Activated CD4-positive, alpha-beta T cell treated with anti-CD3 and anti-CD28 coated beads, Interleukin-2, amount 50 U/mL, for 1 hour (primary cell): ENCODE measurements at places on chromosomes 5 and 9.

DNA sequence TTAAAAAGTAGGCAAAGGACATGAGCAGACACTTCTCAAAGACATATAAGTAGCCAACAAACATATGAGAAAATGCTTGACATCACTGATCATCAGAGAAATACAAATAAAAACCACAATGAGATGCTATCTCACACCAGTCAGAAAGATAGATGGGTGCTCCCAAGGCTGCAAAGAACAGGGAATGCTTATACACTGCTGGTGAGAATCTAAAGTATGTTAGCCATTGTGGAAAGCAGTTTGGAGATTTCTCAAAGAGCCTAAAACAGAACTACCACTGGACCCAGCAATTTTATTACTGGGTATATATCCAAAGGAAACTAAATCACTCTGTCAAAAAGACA, 154.2 kb downstream of the NDUFS4 start:
- DNase-seq = no peak

GRCh38 chr9:81754245-81754644, 64.9 kb upstream of the TLE1 start:
- no peak for DNase-seq

DNA sequence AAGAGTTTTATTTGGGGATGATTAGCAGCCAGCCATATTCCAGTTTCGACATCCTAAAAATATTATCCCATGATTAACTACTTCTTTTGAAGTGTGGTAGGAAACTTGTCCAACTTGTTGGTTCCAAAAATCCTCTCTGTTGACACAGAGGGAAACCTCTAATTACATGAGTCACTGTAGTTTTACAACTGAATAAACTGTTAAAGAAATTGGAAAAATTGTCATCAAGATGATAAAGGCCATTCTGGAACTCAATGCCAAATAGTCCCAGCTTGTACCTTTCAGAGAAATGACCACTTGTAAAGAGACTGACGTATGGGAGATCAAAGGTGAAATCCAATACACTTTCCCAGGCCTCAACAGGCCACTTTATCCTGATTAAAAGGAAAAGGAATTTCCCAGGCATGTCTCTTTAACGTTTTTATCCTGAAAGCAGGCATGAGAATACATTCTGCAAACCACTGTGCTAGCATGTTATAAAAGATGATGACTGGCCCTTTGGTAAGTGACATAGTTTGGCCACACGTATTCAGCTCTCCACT, 261.6 kb downstream of the GLIS3 start:
- DNase-seq = no peak

- DNase-seq = no peak
Measured at GRCh38 chr9:88015606-88016005, 41.3 kb upstream of the CDK20 start.

GRCh38 chr5:168600409-168600808, 21.2 kb upstream of the PANK3 start:
- no peak for DNase-seq

DNA sequence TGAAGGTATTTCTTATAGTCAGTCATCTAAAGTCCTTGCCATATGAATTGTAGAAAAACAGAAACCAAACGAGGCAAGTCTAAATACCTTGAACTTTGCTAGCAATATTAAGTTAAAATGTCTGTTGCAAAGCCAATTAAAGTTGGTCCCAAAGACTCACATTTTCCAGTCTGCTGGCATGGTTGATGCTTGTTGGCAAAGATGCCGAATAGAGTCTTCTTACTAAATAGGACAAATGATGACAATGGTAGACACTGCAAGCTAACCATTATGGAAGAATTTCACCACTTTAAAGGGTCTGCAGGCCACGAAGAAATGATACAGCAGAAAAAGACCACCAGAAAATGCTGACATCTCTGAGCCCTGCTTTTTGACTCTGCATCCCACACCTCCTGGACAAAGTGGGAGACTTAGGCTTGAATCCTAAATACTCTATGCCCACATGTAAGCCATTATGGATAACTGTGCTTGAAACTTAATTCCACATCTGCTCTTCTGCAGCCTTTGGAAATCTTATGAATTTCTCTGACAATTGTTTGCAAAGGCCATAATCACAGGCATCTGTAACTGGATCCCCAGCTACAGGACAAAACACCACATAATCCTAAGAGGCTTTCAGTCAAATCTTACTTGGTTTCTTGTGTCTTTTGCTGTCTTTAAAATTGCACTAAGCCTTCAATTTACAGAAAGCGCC, 61.3 kb downstream of the LHFPL2 start:
- DNase-seq = no peak

GRCh38 chr5:120454094-120454798, 9.9 kb upstream of the PRR16 start:
- DNase-seq = no peak

- DNase-seq = no peak
Measured at GRCh38 chr5:144832416-144832815, 661.7 kb downstream of the KCTD16 start.

DNA sequence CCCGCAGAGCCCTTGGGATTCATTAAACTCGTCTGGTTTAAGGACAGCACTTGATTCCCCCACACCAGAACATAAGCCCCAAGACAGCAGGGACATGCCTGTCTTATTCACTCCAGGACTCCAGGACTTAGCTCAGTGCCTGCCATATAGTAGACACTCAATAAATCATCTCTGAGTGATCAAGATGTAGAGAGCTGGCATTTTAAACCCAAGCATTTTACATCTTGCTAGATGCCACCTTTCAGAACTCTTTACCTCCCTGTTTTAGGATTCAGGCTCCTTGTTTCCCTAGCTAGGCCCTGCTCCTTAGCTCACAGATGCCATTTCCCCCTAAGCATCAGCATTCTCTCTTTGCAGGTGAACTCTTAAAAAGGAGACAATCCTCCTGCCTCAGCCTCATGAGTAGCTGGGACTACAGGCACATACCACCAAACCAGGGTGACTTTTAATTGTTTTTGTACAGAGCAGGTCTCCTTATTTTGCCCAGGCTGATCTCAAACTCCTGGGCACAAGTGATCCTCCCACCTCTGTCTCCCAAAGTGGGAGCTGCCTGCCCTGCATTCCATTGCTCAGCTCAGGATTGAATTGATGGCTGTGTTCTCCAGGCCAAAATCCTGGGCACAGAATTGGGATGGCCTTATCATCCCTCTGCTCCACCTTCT, 32.0 kb upstream of the CPEB4 start:
- no peak for DNase-seq

- DNase-seq = no peak
Measured at GRCh38 chr5:174707671-174708070, 16.7 kb upstream of the MSX2 start.

DNA sequence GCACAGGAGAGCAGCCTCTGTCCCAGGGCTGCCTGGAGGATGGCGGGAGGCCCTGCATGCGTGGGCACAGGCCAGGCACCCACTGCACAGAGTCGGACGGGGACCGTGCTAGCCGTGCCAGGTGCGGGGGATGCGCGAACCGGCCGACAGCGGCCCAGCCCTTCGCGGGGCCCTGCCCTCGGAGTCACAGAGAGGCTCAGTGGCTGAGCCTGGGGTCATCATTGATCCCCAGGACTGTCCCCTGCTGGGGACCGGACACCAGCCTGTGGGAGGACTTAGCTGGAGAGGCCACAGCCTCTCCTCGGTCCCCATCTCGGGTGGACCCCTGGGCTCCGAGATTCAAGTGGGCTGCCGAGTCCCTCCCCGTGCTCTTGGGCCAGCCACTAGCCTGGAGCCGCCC, 19.1 kb upstream of the LAMC3 start:
- DNase-seq = no peak

GRCh38 chr5:2532809-2533208, 218.7 kb downstream of the IRX2 start:
- no peak for DNase-seq

- DNase-seq = no peak
Measured at GRCh38 chr9:94277885-94278536, 18.9 kb downstream of the ZNF169 start.

GRCh38 chr5:61044545-61044944, 99.5 kb downstream of the NDUFAF2 start:
- no peak for DNase-seq

GRCh38 chr5:134053840-134054338, 49.1 kb upstream of the VDAC1 start:
- DNase-seq = no peak

GRCh38 chr9:110599468-110599867, 19.9 kb upstream of the SVEP1 start:
- no peak for DNase-seq

DNA sequence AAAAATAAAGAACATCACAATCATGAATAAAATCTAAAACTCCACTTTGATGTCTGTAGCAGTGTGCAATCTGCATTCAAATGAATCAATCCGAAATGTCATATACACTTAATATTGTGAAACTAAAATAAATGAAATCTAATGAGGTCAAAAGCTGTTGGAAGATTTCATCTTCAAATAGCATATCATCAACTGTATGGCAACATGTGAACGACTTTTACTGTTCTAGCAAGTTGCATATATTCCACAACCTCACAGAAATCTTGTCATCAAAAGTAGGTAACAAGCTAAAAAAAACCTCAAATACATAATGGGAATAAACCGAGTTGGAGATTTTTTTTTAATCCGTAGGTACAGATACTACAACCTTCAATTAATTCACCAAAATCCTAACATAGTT, 1.2 kb downstream of the PTBP3 start:
- DNase-seq = no peak

GRCh38 chr9:115118879-115119218, 892 bp upstream of the TNC start:
- DNase-seq = no peak

DNA sequence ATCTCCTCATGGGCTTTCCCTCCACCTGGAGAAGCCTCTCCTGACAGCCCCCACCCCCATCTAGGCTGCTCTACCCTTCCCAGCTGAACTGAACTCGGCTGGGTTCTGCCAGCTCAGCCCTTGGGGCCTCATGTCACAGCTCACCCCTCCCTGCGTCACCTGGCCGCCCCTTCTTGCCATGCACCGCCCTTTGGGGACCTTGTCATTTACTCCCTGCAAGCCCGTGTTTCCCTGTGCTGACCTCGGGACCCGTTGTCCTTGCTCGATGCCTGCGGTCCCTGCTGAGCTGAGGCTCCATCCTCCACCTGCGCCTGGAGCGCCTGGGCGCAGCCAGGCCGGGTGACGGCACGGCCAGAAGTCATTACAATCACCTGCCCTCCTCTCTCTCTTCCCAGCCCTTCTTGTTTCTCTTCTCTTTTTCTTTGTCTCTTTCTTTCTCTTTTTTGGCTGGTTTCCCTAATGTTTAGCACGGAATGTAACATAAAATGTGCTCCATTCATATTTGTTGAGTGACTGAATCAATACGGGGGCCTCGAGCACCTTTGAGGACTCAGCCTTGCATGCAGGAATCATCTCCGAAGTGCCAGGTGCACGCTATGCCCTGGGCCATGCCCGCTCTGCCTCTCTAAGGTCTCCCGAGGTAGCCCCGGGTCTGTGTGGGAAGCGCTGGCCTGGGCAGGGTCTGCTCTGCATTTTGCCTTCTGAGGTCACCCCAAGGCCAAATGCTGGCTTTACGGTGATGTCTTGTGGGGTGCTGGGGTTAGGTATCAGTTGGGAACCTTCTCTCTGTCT, 48.1 kb upstream of the COL5A1 start:
- DNase-seq = no peak

- no peak for DNase-seq
Measured at GRCh38 chr9:85038824-85039608, 369.5 kb downstream of the NTRK2 start.

DNA sequence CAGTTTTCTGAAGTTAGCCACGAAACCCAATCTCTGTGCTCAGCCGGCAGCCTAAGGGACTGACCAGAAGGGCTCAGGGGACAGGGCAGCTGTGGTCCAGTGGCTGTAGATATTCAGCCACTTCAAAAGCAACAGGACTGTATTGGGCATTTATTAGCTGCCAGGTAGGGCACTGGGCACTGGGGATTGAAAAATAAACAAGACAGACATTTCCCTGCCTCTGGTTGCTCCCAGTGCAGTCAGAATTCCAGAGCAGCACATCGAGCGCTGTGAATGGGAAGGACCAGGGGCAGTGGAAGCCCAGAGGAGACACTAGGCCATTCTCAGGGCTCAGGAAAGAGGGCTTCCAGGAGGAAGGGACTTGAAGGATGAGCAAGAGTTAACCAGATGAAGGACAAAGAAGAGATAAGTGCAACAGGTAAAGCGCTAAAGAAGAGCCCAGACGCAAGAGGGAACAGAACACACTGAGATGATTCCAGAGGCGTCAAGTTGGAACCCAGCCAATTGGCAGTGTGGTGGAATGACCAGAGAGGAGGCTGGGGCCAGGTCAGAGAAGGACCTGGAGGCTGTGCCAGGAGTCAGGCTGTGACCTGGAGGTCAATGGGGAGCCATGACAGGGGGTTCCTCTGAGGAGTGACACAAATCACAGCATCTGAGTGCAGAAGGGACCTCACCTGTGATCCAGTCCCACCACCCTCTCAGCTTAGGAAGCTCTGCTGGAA, 122.5 kb upstream of the ZNF618 start:
- no peak for DNase-seq

DNA sequence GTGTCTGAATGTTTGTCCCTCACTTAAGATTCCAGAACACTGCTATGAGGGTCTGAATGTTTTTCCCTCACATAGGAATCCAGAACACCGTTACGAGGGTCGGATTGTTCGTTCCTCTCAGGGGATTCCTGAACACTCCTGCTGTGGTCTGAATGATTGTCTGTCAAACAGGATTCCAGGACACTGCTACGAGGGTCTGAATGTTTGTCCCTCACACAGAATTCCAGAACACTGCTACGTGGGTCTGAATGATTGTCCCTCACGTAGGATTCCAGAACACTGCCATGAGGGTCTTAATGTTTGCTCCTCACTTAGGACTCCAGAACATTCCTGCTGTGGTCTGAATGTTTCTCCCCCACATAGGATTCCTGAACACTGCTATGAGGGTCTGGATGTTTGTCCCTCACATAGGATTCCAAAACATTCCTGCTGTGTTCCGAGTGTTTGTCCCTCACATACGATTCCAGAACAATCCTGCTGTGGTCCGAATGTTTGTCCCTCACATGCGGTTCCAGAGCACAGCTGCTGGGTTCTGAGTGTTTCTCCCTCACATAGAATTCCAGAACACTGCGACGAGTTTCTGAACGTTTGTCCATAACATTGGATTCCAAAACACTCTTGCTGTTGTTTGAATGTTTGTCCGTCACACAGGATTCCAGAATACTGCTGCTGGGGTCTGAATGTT, 199.5 kb downstream of the FOXD4L6 start:
- DNase-seq = no peak

GRCh38 chr5:168746893-168747640, 167.9 kb upstream of the PANK3 start:
- no peak for DNase-seq

DNA sequence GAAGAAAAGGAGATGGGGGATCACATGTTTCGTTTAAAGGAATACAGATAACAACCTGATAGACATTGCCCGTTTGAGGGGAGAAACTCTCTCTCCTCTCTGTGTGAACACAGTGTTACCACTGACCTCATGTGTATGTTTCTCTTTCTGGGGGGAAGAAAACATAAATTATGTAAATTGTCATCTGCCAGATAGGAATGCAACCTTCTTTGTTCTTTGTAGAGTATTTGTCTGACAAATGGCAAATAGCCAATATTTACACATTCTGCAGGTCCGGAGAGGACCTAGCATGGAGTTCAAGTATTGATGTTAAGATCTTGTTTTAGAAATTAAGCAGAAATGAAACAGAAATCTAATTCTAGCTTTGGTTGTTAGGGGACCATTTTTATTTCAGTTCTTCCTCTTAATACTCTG, 276.3 kb downstream of the SAXO1 start:
- no peak for DNase-seq
